ENCODE measurements at places on chromosomes 6 and 20.

GRCh38 chr6:136095986-136096385 lies 154.1 kb downstream of the MTFR2 start:
- DNase-seq = no peak

DNA sequence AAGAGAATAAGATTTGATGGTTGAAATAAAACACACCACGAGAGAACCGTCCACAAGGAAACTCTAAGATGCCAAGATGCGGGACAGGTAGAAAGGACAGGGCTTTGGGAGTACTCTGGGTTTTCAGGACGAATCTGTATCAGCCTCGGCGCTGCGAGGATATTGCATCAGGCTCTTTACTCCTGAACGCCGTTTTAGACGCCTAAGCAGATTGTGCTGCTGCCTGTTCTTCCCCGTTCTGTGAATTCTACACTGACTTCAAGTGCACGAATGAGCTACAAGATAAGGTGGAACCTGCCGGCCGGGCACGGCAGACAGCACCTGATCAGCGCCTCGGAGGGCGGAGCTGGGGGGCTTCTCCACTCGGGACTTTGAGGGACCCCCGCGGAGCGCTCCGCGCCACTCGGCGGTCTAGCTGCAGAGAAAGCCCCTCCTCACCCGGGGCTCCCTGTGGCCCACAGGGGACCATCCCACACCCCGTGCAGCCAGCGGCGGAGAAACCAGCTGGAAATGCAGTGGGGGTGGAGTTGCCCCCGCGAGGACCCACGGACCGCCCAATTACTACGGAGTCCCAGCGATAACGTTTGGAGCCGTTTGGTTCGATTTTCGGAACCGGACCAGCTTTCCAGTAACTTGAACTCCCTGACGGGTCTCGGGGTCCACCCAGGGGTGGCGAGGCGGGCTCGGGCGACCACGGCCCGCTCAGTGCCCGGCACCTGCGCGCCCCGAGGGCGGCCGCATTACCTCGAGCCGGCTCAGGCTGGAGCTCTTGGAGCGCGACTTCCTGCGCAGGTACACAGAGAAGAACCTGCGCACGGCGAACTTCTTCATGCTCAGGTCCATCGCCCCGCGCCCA lies 646 bp downstream of the RPS6KA2 start:
- DNase-seq = peak; percentile 74

GRCh38 chr20:40319741-40320516 lies 369.1 kb downstream of the MAFB start:
- no peak for DNase-seq

DNA sequence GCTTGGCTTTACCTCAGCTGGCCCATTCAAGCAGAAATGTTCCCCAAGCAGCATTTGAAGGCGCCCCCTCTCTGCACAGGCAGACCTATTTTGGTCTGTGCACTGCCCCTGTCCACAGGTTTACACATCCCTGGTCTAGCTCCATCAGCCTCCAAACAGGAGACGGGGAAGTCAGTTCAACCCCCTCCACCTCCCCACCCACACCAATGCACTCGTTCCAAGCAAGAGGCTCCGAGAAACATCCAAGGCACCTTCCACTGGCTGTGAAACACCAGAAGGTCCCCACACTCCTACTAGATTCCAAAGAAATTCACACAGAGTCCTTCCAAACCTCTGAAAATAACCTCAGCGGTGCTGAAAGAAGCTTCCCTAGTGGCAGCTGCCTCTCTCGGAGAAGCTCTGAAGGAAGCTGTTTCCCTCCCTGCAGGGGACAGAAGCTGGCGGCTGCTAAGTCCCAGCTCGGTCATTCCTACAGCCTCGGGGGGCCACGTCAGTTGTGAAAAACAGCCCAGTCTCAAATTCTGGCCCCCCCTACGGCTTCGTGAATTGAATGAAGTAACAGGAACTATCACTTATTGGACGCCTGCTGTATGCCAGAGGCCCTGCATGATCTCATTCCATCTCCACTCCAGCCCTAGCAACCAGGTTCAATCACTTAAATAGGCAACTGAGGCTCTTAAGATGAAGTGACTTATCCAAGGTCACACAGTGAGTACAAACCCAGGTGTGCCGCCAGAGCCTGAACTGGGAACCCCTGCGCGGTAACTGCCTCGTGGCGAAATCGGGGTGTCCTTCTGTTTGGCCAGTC lies 815 bp downstream of the SPATA2 start:
- DNase-seq = no peak

DNA sequence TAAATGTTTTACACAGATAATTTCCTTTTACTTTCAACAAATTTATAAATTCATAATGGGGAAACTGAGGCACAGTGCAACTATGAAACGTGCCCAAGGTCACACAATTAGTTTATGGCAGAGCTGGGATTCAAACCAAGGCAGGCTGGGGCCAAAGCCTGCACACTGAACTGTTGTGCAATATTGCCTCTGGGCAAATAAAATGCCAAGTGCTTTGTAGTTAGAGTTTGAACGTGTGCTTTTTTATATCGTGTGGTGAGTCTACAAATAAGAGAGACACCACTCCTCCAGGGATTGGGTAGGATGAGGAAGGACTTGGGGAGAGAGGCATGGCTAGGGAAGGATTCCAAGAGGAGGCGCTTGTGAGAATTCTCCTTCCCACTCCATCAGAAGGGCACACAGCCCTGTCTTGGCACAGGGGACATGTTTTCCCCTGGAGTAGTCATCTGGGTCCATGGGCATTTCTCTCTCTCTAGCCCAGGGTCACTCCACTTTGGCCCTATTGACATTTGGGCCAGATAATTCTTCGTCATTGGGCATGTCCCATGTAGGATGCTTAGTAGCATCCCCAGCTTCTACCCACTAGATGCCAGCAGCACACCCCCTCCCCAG lies 2.8 kb upstream of the CDH22 start:
- DNase-seq = no peak

DNA sequence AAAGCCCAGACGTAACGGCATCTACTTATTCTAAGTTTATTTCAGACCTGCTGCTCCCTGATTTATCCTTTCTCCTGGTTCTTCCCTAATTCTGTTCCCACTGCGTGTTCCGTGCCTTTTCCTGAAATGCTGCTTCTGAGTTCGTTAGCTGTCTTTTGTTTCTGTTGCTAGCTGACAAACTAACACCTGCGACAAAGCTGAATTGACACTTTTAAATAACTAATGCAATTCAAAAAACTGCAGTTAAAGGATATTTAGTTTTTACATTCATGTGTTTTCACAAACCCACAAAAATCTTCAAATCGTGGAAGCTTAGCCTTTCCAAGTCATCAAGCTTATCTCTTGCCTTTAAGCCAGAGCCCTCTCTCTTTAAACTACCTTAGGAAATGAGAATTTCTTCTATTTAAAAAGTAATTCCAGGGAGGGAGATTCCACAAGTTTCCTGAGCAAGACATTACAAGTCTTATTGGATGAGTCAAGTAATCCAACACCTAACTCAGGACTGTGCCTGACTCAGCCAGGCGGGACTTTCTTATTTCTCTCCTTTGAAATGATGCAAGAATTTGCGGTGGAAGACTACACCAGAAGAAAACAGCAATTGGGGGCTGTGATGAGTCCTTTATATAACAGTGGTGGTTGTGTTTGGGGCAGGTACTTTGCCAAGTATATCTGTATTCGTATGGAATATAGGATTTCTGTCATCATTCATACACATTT lies 6.3 kb downstream of the ADTRP start:
- no peak for DNase-seq

DNA sequence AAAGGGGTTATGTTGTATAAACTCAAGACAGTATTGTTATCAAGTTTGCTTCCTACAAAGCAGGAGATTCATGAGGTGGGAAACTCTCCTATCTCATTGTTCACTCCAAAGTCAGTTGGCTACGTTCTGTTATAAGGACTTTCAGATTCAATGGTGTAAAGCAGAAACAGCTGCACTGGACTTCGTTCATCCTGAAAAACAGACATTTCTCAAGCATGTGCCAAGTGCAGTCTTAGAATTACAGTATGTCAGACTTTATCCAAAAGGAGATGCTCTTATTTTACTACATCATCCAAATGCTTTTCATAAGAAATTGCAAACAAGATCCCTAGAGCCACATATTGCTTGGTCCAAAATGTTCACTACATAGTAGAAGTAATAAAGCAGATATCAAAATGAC lies 14.9 kb downstream of the COL21A1 start:
- no peak for DNase-seq

- DNase-seq = peak; percentile 34
Observed at GRCh38 chr6:151149793-151150192, 90.0 kb upstream of the AKAP12 start.

DNA sequence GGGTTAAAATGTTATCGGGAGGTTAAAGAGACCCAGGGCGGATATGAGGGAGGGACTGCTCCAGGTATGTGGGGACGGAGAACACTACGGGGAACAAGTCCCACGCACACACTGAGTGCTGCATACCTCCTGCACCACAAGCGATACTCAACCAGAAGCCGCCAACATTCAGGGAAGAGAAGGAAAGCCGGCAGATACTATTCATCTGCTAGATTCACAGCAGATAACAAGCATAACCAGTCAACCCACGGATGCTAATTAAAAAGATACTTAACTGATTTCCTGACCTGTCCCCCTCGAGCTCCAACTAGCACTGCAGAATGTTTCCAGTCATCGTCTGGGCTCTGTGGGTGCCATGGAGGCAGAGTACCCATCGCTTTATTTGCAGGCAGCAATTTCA lies 45.1 kb upstream of the RPS6KA2 start:
- DNase-seq = no peak

GRCh38 chr6:85343428-85343827 lies 106.5 kb upstream of the NT5E start:
- no peak for DNase-seq

- DNase-seq = no peak
Observed at GRCh38 chr6:56091159-56091869, 156.1 kb downstream of the COL21A1 start.

DNA sequence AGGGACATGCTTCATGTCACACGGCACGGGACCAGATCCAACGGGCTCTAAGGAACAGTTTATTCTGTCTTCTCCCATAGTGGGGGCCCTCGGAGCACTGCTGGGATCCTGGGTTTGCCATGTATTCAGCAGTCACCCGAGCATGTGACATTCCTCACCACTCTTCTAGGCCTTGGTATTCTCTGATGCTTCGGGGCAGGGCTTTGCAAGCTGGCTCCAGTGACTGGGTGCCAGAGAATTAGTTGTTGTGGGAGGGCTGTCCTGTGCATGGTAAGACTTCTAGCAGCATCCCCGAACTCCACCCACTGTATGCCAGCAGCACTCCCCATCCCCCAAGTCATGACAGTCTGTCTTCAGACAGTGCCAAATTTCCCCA lies 5.4 kb downstream of the CCN5 start:
- DNase-seq = no peak

DNA sequence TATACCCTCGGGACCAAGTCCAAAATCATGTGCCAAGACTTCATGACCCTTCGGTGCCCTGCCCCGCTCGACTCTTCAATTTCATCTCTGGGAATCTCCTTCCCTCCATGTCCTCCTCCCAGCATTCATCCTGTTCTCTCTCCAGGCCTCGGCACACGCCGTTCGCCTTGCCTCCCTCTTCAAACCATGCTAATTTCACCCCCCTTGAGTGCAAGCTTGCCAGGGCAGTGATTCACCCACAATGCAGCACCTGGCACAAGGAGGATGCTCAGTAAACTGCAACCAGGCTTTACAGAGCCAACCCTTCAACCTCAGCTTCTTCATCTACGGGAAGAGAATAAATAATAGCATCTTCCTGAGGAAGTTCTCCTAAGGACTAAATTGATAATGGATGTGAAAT lies 4.1 kb downstream of the KCNS1 start:
- DNase-seq = no peak

GRCh38 chr20:60648556-60648955 lies 603.5 kb upstream of the CDH4 start:
- no peak for DNase-seq

- DNase-seq = peak; percentile 96
Observed at GRCh38 chr6:146543940-146544615, 445 bp downstream of the RAB32 start.

DNA sequence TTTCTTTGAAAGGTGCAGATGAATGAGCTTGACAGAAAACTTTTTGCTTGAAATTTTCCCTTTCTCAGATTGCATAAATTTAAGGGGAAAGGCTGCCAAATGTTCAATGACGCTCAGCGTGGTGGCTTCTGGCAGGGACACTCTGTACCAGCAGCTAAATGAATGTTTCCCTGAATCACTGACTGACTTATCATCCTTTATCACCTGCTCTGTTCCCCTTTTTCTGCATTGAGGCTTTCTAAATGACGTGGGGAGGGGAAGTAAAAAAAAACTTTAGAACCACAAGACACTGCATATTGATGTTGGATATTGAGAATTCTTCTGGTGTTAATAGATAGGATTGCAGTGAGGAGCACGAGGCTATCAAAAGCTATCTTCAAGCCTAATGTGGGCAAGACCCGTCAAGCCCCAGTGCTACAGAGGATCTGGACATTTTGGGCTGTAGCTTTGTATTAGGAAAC lies 46.9 kb upstream of the ENPP5 start:
- no peak for DNase-seq

- DNase-seq = no peak
Observed at GRCh38 chr6:112665815-112666214, 318.7 kb downstream of the RFPL4B start.

- no peak for DNase-seq
Observed at GRCh38 chr20:38973645-38974044, 11.5 kb downstream of the DHX35 start.

DNA sequence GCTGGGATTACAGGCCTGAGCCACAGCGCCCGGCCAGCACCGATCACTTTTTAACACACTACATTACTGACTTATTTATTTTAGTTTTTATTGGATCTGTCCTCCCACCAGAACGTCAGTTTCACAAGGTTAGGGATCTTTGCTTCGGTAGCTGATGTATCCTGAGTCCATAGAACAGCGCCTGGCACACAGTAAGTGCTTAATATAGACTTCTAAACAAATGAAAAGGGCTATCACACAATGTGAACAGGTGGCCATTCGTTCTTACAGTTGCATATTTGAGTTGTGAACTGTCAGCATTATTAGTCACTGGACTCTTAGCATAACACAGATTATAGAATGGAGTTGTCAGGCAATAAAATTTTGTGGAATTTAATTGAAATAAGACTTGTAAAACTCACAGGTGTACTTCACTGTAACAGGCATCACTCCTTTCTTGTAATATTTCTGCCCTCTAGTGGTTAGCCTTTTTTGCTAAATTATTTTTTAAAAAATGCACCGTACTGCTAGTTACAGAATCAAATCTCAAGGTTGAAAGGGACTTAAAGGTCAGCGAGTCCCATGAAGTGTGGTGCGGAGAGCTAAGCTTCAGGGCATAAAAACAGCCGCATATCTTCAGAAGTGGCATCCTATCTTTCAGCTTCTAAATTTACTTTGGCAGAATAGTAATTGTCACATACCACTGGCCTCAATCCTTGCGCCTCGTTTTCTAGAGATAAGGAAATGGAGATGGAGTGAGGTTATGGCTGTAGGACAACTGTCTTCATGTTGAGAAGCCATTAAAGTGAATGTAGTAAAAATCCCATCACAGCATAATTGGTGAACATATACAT lies 3.4 kb upstream of the TBC1D7 start:
- DNase-seq = peak; percentile 24

DNA sequence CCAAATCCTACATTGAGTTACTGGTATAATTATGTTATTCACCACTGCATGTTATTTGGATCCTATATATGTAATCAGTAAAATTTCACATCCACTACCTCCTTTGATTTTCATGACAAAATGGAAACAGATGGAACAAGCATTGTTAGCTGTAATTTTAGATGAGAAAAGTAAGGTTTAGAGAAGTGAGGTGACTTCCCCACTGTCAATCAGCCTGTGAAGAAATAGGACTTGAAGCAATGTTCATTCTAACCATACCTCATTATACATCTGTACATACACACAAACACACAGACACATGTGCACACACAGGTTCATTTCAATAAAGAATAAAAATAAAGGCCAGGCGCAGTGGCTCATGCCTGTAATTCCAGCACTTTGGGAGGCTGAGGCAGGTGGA lies 23.7 kb upstream of the QKI start:
- no peak for DNase-seq
